Fibroblast of lung (primary cell): ENCODE measurements at places on chromosomes 1 and 21.

DNA sequence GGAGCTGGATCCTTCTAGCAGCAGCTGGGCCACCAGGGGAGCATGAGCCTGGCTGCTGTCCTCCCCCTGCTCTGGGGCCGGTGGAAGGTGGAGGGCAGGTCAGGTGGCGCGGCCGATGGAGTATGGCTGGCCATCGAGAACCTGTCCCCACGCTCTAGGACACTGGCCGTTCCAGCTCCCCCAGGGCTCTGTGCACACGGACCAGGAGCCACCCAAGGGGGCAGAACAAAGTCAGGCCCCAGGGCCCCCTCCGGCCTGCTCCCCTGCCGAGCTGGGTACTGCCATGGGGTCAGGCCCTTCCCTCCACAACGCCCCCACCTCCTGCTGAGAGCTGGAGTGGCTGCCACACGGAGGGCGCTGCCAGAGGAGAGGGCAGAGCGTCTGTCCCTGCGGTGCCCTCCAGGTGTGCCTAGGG lies 4.5 kb upstream of the PLCH2 start:
- no peak for DNase-seq

GRCh38 chr1:228902781-228903433 lies 167.6 kb downstream of the RHOU start:
- DNase-seq: peak; percentile 100

- DNase-seq: peak; percentile 60
Observed at GRCh38 chr1:77876884-77877283, 11.5 kb upstream of the NEXN start.

DNA sequence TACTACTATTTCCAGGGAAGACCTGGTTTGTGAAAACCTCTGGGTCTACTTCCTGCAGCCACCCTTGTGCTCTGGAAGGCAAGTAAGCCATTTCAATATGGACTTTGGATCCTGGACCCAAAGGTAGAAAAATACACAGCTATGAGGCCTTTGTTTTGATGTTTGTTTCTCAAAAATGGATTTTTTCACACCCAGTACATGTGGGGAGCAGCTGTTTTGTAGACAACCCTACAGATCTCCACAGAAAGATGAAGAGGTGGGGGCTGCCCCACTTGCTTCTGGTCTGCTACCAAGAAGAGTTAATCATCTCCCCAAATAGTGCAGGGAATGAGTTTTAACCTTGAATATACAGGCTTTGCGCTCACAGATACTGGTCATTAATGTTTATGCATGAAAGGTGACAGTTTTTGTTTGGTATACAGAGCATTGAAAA lies 29.2 kb downstream of the ZNF281 start:
- no peak for DNase-seq

- no peak for DNase-seq
Observed at GRCh38 chr1:115437196-115437595, 99.1 kb upstream of the NGF start.

GRCh38 chr1:180358649-180359048 lies 128.6 kb downstream of the LHX4 start:
- peak; percentile 20 for DNase-seq

DNA sequence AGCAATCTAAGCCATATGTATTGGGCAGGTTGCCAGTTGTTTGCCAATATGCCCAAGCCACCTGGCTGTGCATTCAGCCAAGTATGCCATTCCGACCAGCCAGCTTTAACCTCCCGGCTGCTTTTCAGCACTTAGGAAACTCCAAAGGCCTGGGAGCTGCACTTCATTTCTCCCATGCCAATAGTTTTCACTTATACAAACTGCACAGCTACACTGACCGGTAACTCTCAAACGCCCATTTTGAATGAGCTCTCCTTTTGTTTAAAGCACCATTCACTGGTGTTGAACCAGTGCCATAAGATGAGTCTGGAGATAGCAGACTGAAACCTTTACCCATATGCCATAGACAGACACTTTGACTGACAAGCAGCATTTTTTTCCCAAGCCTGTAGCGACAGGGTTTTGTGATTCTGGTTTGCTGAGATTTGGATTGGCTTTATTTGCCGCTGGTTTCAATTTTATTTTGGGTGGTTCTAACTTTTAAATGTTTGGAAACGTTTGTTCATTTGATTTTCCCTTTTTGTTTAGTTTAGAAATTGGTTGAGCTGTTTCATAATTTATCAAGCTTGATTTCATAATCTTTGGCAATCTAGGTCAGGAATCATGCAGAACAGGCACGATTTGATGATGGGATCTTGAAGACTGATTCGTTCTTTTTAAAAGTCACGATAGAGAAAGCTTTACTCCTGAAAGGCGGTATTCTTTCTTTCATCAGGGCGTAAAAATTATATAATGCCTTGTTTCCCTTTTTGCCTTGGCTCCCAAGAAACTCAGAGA lies 144.6 kb downstream of the NFIA start:
- peak; percentile 35 for DNase-seq

GRCh38 chr1:41882068-41882477 lies 36.6 kb downstream of the HIVEP3 start:
- no peak for DNase-seq

DNA sequence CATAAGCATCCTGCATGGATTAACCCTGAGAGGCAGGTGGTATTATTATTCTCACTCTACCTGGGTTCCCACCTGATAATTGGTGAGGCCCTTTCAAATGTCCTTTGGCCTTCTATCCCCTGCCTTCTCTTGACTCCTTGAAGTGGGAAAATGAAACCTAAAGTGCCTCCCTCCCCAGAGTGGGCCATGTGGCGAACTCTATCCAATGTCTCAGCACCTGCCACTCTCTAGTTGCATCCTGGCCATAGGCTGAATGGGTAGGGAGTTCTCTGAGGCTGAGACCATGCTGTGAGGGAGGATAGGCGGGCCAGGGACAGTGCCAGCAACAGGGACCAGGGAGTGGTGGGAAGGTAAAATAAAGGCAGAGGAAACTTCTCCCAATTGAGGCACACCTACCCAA lies 35.3 kb downstream of the ELF3 start:
- no peak for DNase-seq

GRCh38 chr1:46547481-46548383 lies 3.7 kb downstream of the KNCN start:
- DNase-seq: peak; percentile 60

DNA sequence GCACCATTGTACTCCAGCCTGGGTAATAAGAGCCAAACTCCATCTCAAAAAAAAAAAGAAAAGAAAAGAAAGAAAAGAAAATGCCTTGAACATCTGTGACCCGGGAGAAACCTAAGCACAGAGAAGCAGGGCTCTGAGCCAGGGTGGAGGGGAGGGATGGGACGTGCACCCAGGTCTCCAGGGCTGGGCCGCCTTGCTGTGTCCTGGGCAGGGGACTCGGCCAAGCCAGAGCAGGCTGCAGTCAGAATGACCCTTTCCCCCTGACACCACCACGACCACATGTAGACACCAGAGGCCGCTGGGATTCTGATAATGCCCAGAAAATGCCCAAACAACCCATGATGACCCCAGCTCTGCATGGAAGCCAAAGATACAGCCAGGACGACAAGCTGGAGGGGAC lies 17.8 kb downstream of the CHD5 start:
- no peak for DNase-seq

DNA sequence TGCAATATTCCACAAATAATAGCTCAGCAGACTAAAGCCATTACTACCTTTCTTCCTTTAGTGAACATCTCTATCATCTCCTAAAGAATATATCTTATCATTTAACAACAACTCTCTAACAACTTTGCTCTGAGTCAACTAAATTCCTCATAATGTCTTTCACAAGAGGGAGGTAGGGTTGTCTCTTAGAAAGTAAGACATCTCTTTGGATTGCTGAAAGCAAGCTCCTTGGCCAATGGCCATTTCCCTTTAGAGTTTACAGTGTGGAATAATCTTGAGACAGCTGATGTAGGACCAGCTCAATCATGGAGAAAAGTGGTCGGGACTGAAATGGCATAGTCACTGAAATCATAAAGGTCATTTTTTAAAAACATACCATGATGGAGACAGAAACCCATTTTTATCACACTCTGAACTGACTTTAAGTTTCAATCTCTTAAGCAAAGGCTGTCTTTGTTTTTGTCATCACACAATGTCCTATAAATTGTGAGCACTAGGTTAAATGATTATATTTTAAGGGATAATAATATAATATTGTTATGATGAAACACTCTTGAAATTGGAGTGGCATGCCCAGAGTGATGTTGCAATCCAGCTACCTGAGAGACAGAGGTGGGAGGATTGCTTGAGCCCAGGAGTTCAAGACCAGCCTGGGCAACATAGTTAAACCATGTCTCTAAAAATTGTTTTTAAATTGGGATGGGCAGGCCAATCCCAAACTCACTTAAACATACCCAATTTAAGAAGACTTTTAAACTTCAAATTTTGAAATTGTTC lies 91.1 kb downstream of the SLC44A5 start:
- DNase-seq: peak; percentile 63

DNA sequence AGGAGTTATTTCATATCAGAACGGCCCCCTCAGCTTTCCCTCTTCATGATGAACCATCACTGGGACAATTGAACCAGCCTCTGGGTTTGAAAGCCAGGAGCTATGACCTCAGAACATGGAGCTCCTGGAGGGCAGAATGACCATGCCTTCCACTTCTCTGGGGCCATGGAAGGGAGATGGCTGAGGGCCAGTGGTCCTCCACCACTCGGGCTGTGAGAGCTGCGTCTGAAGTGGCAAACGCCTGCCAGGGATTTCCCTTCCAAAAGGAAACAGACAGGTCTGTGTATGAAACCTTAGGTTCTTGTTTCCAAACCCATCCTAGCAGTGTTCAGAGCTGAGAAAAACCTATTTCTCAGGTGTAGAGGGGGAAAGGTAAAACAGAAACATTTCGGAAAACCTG lies 22.5 kb downstream of the PKP1 start:
- DNase-seq: no peak

- DNase-seq: no peak
Observed at GRCh38 chr1:192545896-192546521, 29.6 kb upstream of the RGS1 start.

- peak; percentile 81 for DNase-seq
Observed at GRCh38 chr1:14522926-14523241, 75.6 kb upstream of the KAZN start.

DNA sequence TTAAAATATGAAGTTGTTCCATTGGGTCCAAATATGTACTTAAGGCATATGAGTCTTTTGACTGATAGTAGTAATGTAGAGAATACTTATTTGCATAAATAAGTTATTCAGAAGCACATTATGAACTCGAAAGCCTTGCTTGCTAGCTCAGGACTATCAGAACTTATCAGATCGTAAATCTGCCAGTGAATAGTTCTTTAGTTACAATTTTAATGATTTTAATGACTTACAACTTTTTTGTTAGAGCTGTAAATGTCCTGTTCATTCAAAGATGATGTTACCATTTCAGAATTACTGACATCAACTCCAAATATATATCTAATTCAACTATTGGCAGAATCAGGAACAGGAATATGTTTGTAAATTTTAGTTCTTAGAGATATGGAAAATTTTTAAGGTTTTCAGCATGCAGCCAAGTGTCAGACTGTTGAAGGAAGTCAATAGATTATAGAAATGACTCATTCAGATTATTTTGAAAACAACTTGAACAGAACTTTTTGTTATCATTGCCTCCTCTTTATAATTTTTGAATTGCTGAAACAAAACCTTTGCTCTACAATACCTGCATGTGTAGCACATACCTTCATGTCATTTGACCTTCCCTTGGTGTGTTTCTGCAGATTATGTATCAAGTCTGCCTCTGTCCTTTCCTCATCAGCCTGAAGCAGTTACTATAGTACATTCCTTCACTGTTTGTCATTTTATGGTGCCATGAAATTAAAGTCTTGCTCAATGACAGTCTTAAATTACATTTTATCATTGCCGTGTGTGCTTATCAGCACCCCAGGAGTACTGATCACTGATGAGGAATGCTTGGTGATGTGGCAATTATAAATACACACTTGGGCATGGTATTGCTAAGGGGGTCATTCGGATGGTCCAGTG lies 44.9 kb downstream of the LRRC8D start:
- DNase-seq: peak; percentile 86

DNA sequence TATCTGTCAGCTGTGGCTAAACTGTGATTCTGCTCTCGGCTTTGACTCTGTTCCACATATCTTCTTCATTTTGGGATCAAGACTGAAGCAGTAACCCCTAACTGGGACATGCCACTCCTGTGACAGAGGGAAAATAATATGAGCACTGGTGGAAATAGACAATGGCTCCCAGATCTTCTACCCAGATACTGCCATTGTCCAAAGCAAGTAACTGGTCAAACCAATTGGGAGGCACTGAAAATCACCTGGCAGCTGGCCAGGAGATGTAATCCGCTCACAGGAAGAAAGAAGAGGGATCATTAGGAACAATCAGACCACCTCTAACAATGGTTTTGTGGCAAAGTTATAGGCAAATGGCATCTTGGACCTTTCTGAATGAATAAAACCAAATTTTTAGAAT lies 10.7 kb downstream of the SNX7 start:
- DNase-seq: no peak
